Fibroblast of the aortic adventitia (primary cell): ENCODE measurements at places on chromosomes 12 and 14. TPM values are rescaled to one million over a fixed set of nuclear protein-coding genes. Genes with fewer than 3 reads are reported as not detected.

The TAS2R13 gene
- 2.8 and 7.4 TPM in 2 replicates for total RNA-seq

The EPYC gene
- not detected in 2 replicates for total RNA-seq

The TAMALIN gene
- 7.3 TPM in 2 replicates for total RNA-seq

The BDKRB1 gene
- 6.9 TPM in 1 of 2 replicates, not detected in the other for total RNA-seq

The COX8C gene
- not detected in 2 replicates for total RNA-seq

The HOXC6 gene
- 0.09 and 0.90 TPM in 2 replicates for total RNA-seq
